ENCODE measurements at places on chromosomes 5 and 9.
A peak's percentile ranks its signal among the peaks of the same experiment; 100 is the strongest.

GRCh38 chr9:110028676-110029075, 179.3 kb downstream of the C9orf152 start:
- no peak for DNase-seq

- DNase-seq: no peak
Observed at GRCh38 chr5:167920589-167920988, 370.9 kb upstream of the WWC1 start.

GRCh38 chr9:98931600-98932389, 11.9 kb upstream of the COL15A1 start:
- no peak for DNase-seq

GRCh38 chr5:167232675-167233311, 1058.7 kb upstream of the WWC1 start:
- no peak for DNase-seq

DNA sequence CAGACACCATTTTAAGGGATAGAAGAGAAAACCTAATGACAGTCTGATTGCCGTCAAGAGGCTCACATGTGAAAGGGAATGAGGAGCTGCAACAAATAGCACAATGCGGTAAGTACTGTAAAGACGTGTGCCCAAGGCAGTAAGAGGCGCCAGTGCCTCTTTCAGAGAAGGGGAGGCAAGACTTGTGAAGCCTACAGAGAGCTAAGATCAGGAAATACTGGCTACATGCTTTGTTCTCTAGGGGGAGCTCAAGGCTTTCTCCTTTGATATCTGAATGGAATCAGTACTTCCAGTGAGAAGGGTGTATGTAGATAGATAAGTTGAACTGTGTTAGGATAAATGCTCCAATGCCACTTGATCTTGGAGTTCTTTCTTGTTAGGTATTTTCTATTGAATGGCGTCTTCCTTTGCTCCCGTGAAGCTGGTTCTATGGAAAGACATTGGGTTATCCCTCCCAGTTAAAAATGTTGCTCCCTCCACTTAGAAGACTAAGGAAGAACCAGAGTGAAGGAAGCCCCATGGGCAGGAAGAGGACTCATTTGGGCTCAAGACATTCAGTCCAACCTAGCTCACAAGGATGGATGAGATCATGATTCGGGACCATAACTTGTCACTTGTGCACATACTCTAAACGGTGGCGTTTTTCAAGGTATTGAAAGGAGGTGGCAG, 23.5 kb upstream of the ALDOB start:
- peak; percentile 89 for DNase-seq

GRCh38 chr5:31717561-31717960, 78.6 kb downstream of the PDZD2 start:
- DNase-seq: no peak

DNA sequence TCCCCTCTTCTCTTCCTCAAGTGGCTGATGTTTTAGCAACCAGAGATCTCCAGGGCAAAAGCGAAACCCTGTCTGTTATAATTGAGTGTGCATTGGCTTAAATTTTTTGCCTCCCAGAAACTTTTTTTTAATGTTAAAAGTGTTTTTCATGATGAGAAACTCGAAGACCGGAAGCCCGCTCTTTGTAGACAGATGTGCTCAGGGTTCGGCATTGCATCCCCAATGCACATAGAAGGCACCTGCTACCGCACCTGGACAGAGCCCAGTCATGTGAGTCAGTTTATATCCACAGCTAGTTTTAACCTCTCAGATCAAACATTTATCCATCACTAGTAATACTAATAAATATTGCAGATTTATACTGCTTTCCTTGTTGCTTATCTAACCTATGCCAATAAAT, 19.5 kb upstream of the NADK2 start:
- no peak for DNase-seq

- DNase-seq: no peak
Observed at GRCh38 chr5:177499842-177500241, 2.4 kb upstream of the PDLIM7 start.

GRCh38 chr5:103808464-103809106, 246.0 kb upstream of the NUDT12 start:
- DNase-seq: peak; percentile 76

- DNase-seq: no peak
Observed at GRCh38 chr9:129354498-129354897, 176.4 kb upstream of the IER5L start.

DNA sequence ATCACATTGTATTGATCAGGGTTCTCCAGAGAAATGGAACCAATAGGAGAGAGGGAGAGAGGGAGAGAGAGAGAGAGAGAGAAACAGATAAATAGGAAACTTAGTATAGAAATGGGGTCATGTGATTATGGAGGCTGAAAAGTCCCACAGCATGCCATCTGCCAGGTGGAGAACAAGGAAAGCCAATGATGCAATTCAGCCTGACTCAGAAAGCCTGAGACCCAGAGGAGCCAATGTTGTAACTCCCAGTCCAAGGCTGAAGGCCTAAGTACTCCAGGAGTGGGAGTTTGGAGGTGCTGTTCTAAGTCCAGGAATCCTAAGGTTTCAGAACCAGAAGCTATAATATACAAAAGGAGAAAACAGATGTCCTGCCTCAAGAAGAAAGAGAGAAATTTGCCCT, 48.4 kb upstream of the ISOC1 start:
- no peak for DNase-seq

DNA sequence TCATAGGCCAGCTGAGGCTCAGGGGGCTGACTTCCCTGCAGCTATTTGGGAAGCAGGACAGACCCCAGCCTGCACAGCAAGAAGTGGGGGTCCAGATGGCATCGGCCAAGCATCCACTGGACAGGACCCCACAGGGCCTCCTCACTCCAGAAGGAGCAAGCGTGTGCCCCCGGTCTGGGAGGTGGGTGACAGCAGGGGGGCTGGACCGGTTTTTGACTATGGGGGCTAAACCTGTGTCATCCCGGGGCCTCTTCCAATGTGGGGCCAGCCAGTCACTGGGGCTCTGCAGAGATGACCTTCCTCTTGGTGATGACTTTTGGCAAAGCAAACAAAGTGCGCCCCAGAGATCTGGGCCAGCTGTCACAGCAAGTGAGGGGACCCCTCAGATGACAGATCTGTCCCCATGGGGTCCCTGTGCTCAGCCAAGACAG, 163.9 kb downstream of the OLFM1 start:
- DNase-seq: no peak

DNA sequence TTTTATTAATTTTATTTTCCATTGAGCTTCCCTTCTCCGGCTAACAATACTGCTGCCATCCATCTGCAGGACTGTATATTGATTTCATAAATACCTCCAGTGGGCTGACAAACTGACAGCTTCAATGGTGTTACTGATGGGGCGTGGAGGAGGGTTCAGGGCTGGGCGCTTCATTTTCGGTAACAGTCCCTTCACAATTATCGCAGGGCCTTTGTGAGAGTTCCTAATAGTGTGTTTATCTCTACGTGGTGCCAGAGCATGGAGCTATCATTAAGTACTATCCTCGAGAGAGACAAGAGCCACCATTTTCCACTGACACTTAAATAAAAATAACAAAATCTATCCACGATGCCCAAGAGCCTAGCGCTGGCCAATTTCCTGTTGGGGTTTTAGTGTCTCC, 307.0 kb upstream of the PANK3 start:
- DNase-seq: no peak

DNA sequence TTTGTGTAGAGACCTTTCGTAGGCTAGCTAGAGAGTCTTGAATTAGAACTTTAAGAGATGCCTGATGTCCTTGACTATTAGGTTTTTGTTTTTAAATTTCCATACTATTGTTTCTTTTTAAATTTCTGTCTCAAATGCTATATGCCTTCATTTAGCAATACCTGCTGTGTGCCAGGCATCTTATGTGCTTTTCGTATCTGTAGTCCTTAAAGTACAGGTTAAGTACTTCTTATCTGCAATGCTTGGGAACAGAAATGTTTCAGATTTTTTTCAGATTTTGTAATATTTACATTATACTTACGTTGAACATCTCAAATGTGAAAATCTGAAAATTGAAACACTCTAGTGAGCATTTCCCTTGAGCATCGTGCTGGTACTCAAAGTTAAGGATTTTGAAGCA, 49.0 kb downstream of the IPO11 start:
- DNase-seq: no peak

DNA sequence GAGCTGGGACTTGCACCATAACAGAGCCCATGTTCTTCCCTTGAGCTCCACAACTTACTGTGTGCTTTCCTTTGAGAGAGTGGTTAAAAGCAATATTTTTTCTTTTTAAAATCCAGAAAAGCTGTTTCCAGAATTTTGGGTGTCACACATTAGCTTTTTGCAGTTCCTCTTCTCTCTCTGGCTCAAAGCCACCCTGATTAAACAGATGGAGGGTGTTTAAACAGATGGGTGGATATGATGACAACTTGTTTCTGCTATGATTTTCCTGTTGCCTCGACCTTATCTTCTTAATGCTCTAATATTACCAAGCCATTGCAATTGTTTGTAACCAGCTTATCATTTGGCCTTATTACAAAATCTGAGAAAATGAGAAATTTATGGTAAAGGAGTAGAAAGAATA, 22.9 kb upstream of the CFAP95 start:
- DNase-seq: no peak

GRCh38 chr5:108619815-108620214, 127.9 kb upstream of the FER start:
- no peak for DNase-seq

GRCh38 chr9:89541798-89542197, 43.9 kb upstream of the SEMA4D start:
- DNase-seq: no peak

GRCh38 chr9:81575956-81576355, 113.4 kb downstream of the TLE1 start:
- no peak for DNase-seq

DNA sequence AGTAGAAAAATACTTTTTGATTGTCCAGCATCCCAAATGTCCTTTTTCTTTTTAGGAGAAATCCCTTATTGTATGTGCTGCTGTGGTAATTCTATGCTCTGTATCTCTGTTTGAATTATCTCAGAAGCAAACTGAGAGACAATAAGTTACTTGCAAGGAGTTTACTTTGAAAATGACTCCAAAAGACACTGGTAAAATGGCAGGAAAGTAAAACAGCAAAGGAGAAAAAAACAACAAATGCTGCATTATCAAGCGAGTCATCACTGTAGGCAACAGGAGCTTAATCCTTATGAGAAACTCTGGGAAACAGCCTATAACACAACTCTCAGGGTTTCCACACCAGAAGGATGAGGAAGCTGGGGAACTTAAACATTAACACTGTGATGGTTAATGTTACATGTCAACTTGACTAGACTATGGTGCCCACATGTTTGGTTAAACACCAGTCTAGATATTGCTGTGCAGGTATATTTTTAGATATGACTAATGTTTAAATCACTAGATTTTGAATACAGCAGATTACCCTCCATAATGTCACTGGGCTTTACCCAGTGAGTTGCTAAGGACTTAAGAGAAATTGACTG, 92.6 kb upstream of the GAS1 start:
- DNase-seq: no peak

DNA sequence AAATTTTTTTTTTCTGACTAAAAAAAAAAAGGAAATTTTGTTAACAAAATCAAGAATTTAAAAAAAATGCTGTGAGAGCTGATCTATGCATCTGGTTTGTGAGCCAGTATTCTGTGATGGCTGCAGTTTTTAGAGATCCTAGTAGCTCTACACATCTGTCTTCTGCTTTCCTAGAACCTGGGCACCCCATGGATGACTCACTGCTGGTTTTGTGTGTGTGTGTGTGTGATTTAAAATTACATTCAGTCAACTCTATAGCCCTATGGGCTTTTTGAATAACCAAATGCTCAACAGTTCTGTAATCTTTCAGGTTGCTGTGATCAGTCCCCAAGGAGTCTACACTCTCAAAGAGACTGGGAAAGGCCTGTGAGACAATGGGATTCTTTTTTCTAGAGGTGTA, 2.5 kb upstream of the PSMD5 start:
- no peak for DNase-seq

GRCh38 chr9:133782157-133783130, 44.3 kb upstream of the SARDH start:
- DNase-seq: peak; percentile 59

GRCh38 chr5:142584891-142585290, 101.0 kb downstream of the FGF1 start:
- DNase-seq: no peak

DNA sequence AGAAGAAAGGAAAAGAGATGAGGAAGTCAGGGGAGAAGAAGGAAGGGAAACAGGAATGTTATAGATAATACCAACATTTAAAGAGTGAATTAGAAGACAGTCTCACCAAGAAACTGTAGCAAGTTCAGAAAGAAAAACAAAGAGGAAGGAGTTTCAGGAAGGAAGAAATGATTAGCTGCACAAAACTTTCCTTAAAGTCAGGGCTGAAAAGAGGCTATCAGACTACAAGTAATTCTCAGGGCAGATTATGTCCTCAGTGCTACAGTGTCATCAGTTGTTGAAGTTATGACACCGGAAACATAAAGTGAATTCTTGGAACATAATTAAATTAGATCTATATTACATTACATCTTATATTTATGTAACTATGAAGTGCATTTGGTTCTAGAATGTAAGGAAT, 226.9 kb downstream of the ARRDC3 start:
- no peak for DNase-seq
